Fibroblast of skin of scalp (primary cell): ENCODE measurements at places on chromosomes 2 and 18.

DNA sequence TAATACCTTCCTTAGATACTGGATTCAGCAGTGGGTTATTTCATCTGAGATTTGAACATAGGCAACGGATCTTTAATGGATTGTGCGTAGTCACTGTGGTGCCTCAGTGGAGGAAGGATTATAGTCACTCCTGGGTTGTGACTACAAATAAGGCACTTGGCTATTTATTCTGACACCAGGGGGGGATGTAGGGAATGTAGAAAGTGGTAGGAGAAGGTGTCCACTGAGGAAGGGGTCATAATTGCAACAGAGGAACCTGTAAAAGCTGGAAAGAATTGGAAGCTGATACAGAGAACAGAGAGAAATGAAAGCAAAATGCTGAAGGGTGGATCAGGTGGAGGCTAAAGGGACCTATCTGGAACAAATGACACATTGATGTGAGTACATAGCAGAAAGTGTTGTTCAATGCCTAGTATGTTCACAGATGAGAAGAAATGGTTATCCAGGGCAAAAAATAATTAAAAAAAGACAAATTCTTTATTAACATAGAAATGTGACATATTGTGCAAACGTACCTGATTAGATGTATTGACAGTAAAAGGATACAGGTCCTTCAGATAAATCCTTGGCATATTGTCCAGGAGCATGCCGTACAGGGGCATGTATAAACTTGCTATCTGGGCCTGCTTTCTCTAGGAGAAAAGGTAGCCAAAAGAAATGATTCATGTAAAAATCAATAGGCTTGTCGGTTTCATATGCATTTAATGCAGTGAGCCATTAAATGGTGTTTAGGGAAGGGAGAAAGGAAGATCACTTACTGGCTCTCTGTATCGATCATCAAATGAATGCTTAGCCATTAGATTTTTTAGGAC, 91.2 kb upstream of the CCDC195 start:
- no peak for DNase-seq

DNA sequence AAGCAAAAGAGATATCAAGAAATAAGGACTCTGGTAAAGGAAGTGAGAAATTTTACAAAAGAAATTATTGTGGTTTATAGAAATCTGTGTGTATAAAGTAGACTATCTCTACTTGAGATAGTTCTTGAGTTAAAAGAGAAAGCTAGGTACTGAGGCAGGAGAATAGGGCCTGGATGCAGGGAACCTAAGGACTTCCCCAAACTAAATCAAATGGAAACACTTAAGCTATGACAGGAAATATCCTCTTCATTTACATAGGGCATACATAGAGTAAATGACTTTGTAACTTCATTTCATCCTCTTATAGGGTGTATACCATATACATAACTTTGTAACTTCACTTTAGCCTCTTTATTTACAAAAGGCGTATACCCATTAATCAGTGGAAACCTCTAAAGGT, 219.2 kb upstream of the RGPD4 start:
- DNase-seq = no peak

GRCh38 chr2:98816281-98816680, 85.3 kb upstream of the MGAT4A start:
- DNase-seq = no peak

- DNase-seq = no peak
Measured at GRCh38 chr2:219724628-219725027, 97.2 kb downstream of the SLC4A3 start.

DNA sequence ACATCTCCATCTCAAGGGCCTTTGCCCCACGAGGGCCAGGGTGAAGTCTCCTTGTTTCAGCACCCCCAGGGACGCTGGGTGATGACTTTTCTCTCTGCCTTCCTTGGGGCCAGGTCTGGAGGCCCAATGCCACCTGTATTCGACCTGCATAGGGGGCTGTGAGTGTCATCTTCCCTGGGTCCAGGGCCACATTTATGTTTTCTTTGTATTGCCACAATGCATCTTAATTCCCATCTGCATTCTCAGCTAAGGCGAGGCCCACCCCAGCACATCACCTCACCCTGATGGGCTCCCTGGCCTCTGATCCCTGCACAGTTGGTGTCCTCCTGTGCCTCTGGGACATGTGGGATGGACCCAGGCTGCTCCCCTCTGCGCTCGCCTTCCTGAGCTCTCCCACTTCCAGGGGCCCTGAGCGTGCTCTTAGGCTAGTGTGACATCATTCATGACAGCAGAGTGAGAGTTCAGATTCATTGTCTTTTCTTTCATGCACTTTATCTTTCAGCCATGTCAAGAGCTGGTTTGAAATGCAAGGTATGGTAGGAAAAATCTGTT, 122.0 kb upstream of the COPS8 start:
- no peak for DNase-seq

DNA sequence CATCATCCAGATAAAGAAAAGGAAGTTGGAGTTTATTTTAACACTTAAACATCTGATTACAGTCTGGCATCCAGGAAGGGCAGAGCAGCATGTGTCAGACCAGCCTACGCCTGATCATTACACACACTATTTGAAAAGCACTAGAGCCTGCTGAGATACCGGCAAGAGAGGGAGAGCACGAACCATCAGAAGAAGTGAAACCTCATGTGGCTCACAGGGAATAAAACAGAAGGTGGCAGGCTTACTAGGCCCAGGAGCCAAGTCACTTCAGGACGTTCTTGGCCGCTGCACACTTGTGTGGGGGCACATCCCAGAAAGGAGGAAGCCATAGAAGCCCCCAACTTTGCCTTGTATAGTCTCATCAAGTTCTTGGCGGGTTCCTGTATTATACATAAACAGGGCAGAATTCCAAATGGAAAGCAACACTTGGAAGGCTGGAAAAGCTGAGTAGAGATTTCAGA, 105.5 kb downstream of the UGGT1 start:
- DNase-seq = no peak

- no peak for DNase-seq
Measured at GRCh38 chr2:172889768-172890430, 154.3 kb downstream of the RAPGEF4 start.

DNA sequence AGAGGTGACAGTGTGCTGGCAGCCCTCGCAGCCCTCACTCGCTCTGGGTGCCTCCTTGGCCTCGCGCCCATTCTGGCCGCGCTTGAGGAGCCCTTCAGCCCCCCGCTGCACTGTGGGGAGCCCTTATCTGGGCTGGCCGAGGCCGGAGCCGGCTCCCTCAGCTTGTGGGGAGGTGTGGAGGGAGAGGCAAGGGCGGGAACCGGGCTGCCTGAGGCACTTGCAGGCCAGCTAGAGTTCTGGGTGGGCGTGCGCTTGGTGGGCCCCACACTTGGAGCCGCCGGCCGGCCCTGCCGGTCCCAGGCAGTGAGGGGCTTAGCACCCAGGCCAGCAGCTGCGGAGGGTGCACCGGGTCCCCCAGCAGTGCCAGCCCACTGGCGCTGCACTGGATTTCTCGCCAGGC, 1480.9 kb upstream of the SLC39A10 start:
- DNase-seq = no peak

GRCh38 chr2:96839875-96840850, 3.7 kb downstream of the ANKRD23 start:
- DNase-seq = no peak

DNA sequence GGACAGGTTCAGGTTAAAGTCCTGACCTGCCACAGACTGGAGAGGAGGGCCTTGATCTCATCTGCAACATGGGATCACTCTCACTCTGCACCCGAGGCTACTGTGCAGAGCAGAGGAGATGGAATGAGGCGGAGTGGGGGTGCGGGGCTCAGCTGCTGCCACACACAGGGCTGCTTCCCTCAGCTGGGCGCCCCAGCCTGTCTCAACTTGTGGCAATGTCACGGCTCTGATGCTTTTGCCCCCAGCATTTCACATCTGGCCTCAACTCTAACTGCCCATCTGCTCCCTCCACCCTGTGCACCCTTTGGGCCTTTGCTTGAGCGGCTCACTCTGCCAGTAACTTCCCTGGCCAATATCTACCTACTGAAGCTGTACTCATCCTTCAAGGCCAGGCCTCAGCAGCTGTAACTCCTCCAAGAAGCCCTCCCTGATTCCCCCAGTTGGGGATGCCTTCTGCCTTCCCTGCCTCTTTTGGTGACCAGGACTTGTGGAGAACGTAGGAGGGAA, 70.3 kb downstream of the POLR1A start:
- DNase-seq = no peak

GRCh38 chr2:74440378-74441169, 1.2 kb downstream of the RTKN start:
- DNase-seq = peak; percentile 85

DNA sequence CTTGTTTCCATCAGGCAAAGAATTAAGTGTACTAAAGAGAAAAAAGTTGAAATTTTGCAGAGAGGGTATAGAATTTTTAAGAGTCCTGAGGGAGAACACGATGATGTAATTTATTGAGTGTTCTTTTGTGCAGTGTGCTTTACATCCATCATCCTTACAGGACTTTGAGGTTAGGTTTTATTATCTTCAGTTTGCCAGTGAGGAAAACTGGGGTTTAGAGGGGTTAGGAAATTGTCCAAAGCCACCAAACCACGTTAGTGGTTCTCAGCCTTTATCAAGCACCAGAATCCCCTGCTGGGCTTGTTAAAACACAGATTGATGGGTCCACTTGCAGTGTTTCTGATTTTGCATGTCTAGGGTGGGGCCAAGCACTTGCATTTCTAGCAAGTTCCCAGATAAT, 277.5 kb downstream of the KCNS3 start:
- DNase-seq = no peak

GRCh38 chr2:66579186-66580126, 144.5 kb downstream of the MEIS1 start:
- DNase-seq = no peak

- peak; percentile 68 for DNase-seq
Measured at GRCh38 chr2:160911258-160911657, 249.0 kb upstream of the TANK start.

GRCh38 chr2:71851094-71851750, 296.4 kb downstream of the CYP26B1 start:
- no peak for DNase-seq

- peak; percentile 68 for DNase-seq
Measured at GRCh38 chr2:69291004-69291650, 95.9 kb downstream of the GFPT1 start.

DNA sequence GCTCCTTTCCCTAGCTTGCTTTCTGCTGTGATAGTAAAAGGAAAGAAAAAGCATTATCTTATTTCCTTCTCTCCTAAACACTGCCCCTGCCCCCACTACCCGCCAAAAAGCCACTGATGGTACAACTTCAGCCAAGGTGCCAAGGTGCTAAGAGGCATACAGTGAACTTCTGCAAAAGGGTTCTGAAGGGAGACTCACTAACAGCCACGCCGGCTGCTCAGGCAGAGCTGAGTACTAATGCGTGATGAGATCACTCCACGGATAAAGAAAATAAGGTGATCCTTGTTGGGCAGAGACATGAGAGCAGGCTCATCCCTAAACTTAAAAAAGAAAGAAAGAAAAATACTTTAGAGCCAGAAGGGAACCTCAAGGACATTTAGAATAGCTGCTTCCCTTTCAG, 60.5 kb upstream of the PXDN start:
- DNase-seq = no peak

DNA sequence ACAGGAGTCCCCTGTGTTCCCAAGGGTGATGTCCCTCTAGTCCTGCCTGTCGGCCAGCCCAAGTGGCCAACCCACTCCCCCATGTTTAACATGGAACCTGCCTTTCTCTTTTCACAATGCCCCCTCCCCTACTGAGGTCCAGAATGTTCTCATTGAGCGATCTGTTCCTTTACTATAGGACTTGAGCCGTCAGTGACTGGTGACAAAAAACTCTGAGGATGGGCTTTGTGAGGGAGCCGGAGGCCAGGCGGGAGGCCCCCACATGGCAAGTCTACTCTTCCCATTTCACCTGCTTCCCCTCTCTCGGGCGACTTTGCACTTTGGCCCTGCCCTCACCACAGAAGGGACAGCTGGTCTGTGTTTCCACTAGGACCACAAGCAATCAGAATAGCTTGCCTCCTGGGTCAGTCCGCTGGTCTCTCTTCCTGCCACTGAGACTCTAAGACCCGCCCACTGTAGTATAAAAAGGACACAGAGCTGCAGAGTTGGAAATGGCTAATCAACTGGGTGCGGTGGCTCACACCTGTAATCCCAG, 146.5 kb upstream of the RAB12 start:
- no peak for DNase-seq

DNA sequence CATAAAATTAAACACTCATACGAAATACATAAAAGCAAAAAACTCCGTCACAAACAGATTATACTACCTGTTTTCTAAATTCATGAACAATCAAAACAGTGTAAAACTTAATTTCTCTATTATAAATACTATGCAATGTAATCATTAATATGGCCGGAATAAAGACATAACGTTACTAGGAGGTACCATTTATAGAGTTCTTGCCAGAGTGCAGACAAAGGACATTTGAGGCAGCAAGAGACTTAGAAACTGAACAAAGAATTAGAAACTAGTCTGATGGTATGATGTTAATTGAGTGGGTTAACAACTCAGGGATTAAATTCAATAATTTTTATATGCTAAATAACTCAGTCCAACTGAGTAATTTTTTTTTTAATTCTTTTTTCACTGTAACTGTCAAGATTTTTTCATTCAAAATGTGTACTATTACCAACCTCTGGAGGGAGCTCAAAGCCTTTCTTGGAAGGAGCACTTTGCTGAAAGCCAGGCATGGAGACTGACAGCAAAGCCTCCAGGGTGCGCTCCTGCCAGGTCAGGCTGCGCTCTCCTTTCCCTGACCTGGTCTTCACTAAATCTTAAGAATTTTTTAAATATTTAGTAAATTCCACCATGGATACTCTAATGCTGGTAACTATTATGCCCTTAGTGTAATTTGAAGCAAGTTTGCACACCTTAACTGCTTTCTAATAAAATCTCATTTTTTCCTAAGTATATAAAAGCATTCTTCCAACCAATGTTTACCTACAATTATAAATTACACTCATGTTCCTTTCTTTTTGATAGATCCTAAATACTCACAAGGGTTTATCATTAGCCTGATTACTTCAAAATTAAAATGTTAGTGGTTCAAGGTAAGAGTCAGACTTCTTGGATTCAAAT, 34.1 kb downstream of the WDR35 start:
- DNase-seq = peak; percentile 77

DNA sequence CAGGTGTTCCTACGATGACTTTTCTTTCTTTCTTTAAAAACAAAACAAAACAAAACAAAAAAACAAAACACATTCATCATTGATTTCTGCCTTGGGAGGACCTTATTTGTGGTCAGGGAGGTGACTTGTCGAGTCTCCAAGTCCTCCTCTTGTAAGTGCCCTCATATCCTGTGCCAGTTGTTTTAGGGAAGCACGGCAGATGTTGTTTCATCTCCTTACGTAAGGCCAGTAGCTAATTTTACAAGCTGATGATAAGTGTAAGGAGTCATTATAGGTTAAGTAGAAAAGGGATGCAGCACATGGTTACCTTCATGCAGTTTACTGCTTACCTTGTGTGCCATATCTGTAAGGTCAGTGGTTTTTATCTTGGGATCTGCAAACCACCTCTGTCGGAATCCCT, 52.2 kb downstream of the MRPS9 start:
- no peak for DNase-seq

- peak; percentile 40 for DNase-seq
Measured at GRCh38 chr18:506264-506663, 5.8 kb upstream of the COLEC12 start.
